ENCODE measurements at places on chromosomes 6 and 20. TPM values are rescaled to one million over a fixed set of nuclear protein-coding genes. Genes with fewer than 3 reads are reported as not detected.

DNA sequence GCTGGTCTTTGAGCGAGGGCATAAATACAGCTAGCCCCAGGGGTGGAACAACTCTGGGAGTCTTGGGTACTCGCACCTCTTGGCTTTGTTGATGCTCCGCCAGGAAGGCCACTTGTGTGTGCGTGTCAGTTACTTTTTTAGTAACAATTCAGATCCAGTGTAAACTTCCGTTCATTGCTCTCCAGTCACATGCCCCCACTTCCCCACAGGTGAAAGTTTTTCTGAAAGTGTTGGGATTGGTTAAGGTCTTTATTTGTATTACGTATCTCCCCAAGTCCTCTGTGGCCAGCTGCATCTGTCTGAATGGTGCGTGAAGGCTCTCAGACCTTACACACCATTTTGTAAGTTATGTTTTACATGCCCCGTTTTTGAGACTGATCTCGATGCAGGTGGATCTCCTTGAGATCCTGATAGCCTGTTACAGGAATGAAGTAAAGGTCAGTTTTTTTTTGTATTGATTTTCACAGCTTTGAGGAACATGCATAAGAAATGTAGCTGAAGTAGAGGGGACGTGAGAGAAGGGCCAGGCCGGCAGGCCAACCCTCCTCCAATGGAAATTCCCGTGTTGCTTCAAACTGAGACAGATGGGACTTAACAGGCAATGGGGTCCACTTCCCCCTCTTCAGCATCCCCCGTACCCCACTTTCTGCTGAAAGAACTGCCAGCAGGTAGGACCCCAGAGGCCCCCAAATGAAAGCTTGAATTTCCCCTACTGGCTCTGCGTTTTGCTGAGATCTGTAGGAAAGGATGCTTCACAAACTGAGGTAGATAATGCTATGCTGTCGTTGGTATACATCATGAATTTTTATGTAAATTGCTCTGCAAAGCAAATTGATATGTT, 19.2 kb downstream of the IRF4 start:
- DNase-seq = no peak

DNA sequence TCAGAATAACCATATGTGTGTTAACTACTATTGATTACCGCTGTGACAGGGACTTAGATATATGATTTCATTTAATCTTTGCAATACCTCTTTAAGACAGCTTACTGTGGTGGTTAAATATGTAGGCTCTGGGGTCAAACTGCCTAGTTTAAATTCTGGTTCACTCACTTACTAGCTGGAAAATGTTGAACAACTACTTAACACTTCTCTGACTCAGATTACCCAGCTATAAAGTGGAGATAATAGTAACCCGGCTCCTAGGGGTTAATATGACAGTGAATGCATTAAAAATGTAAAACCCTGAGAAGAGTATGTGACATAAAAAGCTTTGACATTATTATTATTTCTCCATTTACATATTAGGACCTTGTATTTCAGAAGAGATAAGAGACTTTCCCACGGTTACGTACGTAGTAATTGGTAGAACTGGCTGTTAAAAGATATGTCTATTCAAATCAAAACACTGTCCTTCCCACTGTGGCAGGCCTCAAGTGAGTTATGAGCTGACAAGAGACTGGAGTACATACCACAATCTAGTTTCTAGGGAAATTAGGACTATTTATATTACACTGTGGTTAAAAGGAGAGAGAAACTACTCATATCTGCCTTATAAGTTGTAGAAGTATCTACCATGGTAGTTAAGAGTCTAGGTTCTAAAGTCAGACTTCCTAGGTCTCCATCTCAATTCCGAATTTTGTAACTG, 4.4 kb upstream of the PLCB1 start:
- DNase-seq = no peak

Gene KAT14
- 10.9 TPM for total RNA-seq

Gene SCAND1
- 50.2 TPM for total RNA-seq

DNA sequence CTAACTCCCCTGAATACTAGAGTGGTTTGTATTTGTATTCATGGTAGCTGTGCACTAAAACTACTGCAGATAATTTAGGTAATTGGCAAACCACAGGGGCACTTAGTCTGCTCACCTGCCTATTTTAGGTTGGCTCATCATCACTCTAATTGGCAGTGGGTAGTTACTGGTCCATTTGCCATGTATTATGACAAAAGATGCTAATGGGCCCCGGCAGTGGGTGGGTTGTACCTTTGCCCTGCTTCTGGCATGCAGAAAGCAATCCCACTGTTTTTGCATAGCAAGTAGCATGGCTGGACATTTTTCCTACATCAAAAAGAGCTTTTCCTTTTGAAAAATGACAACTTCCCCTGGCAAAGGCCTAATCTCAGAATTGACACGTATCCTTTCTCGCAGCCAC, 741.4 kb upstream of the MAP3K7 start:
- DNase-seq = no peak

Gene CYP39A1
- total RNA-seq = 9.2 TPM

Gene CD109
- 57.9 TPM for total RNA-seq

Gene HCRTR2
- total RNA-seq = not detected

DNA sequence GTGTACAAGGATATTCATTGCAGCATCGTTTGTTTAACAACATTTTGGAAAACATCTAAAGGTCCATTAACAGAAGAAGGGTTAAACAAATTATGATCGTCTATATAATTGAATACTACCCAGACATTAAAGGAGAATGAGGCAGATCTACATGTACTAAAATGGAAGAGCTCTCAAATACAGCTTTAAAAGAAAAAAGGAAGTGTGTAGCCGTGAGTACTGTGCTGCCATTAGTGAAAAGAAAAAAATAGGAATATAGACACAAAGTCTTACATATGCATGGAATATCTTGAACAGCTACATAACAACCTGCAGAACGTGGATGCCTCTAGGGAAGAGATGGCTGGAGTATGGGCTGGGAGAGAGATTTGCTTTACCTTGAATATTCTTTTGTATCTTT, 37.9 kb downstream of the PRDM1 start:
- DNase-seq = no peak

GRCh38 chr6:16358531-16359138, 120.2 kb downstream of the GMPR start:
- DNase-seq = no peak

Gene CAGE1
- not detected for total RNA-seq

DNA sequence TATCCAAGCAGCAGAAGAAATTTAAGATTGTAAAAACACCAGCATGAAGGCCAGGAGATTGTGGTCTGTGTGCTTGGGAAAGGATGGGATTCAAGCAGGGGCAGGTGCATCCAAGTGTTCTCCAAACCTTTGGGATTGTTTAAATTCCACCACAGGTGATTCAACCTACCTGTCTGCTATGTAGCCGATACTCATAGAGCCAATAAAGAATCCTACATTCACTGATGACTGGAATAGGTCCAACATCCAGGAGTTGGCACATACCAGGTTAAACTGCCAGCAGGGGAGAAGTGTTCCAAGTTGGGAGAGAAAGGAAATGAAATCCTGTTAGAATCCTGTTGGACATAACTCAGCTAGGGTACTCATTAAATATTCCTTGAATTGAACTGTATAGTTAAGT, 2.2 kb downstream of the SLC22A2 start:
- DNase-seq = no peak

- no peak for DNase-seq
Measured at GRCh38 chr20:40958598-40958997, 70.0 kb upstream of the TOP1 start.

Gene CFB
- total RNA-seq = 30.3 TPM

GRCh38 chr6:162408826-162409535, 318.6 kb downstream of the PRKN start:
- no peak for DNase-seq

GRCh38 chr6:90578894-90579549, 7.8 kb downstream of the MAP3K7 start:
- DNase-seq = no peak

GRCh38 chr20:53439616-53440015, 154.0 kb downstream of the ZNF217 start:
- no peak for DNase-seq

DNA sequence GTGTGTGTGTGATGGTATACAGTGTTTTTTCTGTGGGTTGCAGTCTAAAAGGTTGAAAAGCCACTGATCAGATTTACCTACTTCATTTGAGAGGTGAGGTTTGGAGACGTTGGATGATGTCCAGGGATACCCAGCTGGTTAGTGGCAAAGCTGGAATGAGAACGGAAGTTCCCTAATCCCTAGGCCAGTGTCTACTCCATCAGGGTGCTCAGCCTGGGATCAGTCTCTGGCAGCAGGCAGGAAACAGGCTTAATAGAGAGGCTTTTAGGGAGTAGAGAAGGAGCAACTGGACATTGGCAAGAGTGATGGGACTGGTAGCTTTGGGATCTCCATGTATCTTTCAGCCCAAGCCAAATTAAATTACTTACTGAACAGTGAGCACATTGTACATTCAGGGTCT, 80.7 kb downstream of the C6orf52 start:
- no peak for DNase-seq

Gene PBX2
- total RNA-seq = 28.2 TPM

- no peak for DNase-seq
Measured at GRCh38 chr20:49140834-49141233, 47.3 kb downstream of the STAU1 start.

DNA sequence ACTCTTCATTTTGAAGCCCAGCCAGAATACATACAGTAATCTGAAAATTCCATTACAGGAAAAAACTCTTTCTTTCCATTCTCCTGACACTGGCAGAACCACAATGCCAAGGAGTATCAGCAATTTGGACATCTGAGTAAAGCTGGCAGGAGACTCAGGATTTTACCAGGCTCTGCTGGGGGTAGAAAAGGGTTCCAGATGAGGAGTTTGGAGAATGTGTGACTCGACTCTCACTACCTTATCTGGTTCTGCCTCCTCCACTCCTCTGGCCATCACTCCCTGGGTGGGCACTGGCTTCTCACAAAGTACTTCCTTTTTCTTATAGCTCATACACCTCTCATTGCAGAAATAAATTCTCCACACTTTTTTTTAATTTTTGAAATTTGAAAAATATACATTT, 10.6 kb upstream of the WFDC8 start:
- no peak for DNase-seq

DNA sequence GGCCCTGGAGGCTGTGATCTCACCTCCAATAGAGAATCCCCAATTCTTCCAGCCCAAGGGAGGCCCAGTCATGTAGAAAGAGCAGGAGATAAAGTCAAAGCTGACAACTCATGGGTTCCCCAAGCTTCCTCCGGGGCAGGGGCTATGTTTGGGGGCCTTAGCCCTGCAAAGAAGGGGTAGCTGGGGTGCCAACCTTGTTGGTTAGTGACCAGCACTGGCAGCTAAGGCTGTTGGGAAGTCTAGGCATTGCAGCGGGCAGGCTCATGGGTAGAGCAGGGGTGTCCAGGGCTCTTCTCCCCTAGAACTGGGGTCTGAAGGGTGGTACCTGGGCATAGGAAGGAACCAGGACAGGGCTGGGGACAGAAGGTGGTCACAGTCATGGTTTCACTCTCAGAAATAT, 36.4 kb downstream of the TGM2 start:
- no peak for DNase-seq

GRCh38 chr6:70059039-70059719, 192.8 kb downstream of the COL19A1 start:
- no peak for DNase-seq

- no peak for DNase-seq
Measured at GRCh38 chr20:53175135-53175780, 203.1 kb downstream of the TSHZ2 start.

GRCh38 chr6:12873691-12874090, 157.1 kb downstream of the PHACTR1 start:
- DNase-seq = no peak

Gene KCNK15
- total RNA-seq = 2.5 TPM

All from esophagus squamous epithelium (tissue), 5 donors.